ENCODE measurements at places on chromosomes 5 and 9.

GRCh38 chr5:173790177-173790719 lies 97.9 kb upstream of the CPEB4 start:
- DNase-seq = no peak

GRCh38 chr9:18786196-18786595 lies 246.8 kb downstream of the SAXO1 start:
- no peak for DNase-seq

- DNase-seq = no peak
Observed at GRCh38 chr9:131043087-131043486, 34.1 kb downstream of the LAMC3 start.

DNA sequence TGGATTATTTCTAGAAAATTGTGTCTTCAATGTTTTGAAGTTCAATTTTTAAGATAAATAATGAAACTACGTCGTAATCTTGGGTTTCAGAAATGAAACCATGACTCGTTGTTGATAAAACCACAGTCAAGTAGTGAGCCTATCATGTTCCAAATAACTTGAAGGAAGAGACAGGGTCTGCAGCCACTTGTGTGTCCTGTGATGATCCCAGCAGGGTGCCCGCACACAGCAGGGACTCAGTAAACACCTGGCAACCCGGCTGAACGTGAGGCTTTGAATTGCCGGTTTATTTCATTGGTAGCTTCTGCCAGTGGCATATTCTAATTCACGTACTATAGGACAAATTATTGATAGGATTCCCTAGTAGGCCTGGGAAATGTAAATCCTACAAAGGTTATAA lies 679.6 kb downstream of the IRX1 start:
- DNase-seq = no peak

DNA sequence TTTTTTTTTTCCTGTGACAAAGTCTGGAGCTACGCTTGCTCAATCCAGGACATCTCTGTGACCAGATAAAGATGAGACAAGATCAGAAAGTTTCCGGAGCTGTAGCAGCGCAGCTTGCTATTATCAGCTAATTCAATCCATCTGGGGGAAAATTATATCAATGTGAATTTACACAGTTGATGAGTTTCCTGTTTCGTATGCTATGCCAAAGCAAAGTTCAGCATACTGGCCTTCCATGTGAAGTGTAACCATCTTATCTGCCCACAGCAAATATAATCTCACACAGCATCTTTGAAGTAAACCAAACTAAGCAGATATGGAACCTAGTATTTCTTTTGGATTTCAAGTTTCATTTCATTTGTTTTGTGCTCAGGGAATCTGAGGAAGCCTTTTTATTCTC lies 1767.7 kb downstream of the EFNA5 start:
- no peak for DNase-seq

DNA sequence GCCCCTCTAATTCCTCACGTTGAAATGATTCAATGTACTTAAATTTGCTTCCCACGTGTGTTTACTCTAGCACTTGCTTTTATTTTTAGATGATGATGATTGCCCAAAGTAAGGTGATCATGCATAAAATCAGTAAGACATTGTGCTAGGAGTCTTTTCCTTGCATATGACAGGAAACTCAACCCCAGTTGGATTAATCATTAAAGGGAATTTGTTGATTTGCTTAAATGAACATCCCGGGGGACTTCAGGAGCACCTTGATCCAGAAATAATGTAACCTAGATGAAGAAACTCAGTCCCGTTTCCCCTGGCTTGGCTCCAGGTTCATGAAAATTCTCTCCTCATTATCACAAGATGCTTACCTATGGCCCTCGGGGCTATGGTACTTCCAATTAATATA lies 106.1 kb upstream of the STC2 start:
- DNase-seq = no peak

- no peak for DNase-seq
Observed at GRCh38 chr9:76351006-76351405, 43.2 kb downstream of the RFK start.

- no peak for DNase-seq
Observed at GRCh38 chr5:102747386-102748166, 7.5 kb upstream of the PAM start.

DNA sequence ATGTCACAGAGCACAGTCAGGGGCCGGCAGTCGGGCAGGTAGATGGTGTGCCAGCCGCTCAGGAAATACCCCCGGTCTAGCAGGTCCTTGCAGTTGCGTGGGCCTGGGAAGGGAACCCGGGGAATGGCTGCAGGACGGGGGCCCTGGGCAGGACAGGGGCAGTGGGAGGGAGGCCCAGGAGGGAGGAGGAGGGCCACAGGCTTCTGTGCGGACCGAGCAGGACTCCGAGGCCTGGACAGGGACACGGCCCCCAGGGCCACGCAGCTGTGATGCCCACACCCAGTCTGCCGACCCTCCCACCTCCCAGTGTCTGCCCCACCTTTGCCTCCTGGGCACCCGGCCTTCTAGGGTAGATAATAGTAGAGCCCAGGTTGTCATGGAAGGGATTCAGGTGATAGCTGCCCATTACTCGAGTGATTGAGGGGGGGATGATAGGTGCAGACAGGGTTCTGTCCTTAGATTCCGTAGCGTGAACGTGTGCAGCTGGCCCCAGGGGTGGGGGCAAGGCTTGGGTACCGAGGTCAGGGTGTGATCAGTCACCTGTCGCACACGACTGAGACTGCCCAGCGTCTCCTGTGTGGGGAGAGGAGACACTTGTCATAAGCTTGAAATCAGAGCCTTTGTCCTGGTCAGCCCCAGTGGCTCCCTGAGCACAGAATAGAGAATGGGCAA lies 4.5 kb downstream of the FCN1 start:
- DNase-seq = no peak

DNA sequence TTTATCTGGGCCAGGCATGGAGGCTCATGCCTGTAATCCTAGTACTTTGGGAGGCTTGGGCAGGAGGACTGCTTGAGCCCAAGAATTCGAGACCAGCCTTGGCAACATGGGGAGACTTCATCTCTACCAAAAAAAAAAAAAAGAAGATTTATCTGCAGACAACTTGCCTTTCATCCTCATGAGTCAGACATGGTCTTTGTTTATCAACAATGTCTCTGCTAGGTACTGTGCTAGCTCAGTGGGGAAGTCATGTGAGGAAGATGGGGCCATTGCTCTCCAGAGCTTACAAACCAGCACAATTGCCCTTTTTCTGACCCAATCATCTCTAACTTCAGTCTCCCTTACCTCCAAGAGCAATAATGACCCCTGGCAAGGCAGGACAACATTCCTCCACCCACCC lies 1.6 kb downstream of the URM1 start:
- DNase-seq = no peak

- DNase-seq = no peak
Observed at GRCh38 chr5:100479079-100479688, 56.0 kb upstream of the FAM174A start.

DNA sequence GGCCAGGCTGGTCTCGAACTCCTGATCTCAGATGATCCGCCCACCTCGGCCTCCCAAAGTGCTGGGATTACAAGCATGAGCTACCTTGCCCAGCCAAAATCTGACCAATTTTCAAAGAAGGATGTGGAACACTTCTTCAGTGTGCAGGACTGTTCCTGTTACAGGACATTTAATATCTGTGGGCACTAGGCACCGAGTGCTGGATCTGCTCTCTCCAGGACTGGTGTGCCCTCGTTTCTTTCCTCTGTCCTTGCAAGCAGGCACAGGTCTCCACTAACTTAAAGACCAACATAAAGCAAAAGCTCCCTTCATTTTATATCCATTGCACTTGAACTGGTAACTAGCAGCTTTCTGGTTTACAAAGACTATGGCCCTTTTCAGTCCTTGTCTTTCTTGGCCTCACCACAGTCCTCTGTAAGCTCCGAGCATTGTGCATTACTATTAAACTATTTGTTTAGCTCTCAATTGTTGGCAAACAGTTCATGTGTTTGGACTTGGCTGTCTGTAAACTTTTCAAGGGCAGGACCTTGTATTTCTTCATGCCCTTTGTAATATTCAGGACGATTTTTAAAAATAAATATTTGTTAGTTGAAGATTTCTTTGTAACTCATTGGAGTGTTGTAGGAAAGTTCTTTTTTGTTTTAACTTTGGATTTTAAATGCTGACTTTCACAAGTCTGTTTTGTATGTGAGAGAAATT lies 37.3 kb downstream of the ARHGEF28 start:
- DNase-seq = no peak

- DNase-seq = no peak
Observed at GRCh38 chr5:53191548-53192165, 82.1 kb upstream of the MOCS2 start.

GRCh38 chr5:21680196-21680595 lies 1172.9 kb downstream of the CDH12 start:
- no peak for DNase-seq

- DNase-seq = no peak
Observed at GRCh38 chr5:9776525-9776924, 146.4 kb upstream of the TAS2R1 start.

DNA sequence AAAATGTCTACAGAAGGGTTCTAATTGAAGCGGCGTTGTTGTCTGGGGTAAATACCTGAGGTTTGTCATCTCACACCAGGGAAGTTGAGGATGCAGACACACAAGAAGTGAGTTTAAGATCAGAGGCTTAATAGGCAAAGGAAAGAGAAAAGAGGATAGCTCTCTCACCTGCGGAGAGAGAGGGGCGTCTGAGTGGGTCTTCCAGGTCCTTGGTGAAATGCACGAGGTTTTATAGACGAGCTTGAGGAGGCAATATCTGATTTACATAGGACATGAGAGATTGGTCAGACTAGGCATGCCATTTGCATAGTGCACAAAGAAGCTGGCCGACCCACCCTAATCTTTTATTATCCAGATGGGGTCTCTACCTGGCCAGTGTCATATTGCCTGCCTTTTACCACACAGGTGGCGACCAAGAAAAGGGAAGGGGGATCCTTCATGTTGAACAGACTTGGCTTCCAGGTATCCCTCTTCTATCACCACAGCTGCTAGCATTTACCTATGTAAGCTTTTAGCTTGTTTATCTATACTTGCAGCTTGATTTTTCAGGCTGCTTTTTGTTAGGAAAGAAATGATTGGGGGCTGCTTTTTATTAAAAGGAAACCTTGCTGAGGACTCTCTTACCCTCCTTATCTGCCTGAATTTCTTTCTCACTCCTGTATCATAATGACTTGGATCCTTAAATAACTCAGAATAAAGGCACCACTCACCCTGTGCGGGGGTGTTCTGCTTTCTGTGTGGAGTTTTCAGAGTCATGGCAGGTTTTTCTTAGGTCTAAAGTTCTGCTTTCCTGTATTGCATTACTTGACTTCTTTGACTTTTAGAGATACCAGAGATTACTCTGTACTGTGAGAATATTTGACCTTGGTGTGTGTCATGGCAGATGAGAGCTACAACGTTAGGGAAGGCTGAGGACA lies 9.4 kb upstream of the GLT6D1 start:
- no peak for DNase-seq

DNA sequence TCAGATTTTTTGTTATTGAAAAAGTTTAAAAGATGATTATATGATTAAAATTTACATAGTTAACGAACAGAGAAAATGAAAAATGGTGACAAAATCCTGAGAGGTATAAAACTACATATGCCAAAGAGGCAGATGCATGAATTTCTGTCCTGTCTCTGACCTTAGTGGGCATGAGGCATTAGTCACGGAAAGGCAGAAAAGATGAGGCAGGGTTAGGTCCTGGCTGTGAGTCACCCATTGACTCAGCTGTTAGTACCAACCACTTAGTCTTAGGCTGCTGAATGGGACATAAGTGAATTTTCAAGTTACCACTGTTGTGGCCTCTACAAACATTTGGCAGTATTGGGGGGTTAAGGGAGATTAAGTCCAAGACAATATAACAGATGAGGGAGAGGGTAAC lies 33.1 kb downstream of the RASA1 start:
- DNase-seq = no peak

DNA sequence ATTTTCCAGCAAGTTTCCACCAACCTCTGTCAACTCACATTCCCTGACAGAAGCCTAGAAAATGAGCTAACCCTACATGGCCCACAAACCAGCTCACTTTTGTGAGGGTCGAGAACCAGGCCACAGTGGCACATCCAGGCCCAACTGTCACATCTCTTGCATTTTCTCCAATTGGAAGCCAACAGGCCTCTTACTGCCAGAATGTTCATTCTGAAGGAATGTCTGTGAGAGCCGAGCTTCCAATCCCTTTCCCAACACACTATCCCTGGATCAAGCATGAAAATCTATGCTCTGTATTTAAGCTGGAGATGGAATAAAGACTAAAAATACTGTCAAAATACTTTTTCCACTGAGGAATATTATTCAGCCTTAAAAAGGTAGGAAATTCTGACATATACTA lies 20.0 kb downstream of the MARCHF3 start:
- no peak for DNase-seq

GRCh38 chr5:99929067-99929805 lies 605.9 kb upstream of the FAM174A start:
- DNase-seq = no peak

- no peak for DNase-seq
Observed at GRCh38 chr9:70861797-70862196, 259.6 kb downstream of the TRPM3 start.

- DNase-seq = no peak
Observed at GRCh38 chr5:148005788-148006520, 57.8 kb upstream of the SPINK5 start.

- no peak for DNase-seq
Observed at GRCh38 chr5:168364151-168364661, 72.8 kb downstream of the WWC1 start.

DNA sequence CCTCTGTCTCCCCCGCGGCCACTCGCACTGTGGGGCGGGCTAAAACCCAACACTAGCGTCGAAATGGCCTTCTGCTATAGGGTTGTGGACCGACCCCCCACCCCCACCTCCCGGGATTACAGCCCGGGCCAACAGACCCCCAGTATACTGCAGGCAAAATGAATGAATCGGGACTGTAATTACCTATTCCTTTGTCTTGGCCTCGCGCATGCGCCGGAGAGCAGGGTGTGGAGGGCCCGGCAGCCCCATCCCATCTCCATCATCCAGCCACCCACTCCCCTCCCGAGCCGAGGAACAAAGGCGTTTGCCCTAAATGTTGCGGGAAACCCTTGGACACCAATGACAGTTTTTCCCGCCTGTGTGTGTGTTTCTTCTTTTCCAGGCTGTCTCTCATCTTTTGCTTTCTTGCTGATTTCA lies 1.6 kb downstream of the BASP1 start:
- no peak for DNase-seq

- no peak for DNase-seq
Observed at GRCh38 chr5:13659391-13659790, 285.1 kb downstream of the DNAH5 start.

DNA sequence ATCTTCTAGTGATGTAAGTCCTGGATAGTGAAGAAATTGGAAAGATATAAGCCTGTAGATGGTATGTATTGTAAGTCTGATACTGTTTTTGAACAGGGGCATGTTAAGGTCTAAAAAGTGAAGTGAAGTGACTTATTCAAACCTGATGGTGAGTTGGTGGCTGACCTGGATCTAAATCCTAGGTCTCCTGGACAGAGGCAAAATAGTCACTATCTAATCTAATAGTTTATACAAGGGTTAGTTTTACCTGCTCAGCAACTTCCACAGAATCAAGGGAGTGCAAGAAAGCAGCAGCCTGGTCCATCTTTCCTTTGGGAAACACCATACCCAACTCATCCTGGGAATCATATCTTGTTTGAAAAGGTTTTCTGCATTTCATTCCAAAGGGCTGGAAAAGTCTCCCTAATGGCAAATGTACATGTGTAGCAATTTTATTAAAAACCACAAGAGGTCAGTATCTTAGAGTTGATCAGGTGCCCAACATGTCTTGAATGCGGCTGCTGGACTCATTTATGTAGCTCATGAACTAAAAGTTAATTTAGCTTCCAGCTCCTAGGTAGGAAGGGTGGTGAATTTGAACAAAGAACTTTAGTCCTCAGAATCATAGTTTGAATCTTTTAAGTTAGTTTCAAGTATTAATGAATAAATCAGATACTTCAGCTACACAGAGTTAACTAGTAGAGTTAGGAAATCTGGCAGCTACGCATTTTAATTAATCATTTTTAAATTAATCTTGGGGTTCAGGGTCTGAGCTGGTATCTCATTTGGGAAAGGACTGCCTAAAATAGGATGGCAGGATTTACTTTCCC lies 26.0 kb downstream of the SKP2 start:
- no peak for DNase-seq

Measured in tibial nerve (tissue), 4 donors.